ENCODE measurements at places on chromosomes 1 and 21. TPM values are rescaled to one million over a fixed set of nuclear protein-coding genes. Genes with fewer than 3 reads are reported as not detected.
A peak's percentile ranks its signal among the peaks of the same experiment; 100 is the strongest.

- H3K36me3 ChIP-seq: no peaks in the 10 kb centered on the region
- DNase-seq: no peak
- peak overlapping the region; percentile 50 for H3K27ac ChIP-seq
- no peak overlapping the region for H3K4me3 ChIP-seq
- no peaks in the 10 kb centered on the region for H3K27me3 ChIP-seq
These were observed 117.5 kb upstream of the HOOK1 start for GRCh38 chr1:59697150-59697800.

- no peaks in the 10 kb centered on the region for H3K36me3 ChIP-seq
- no peaks in the 10 kb centered on the region for H3K4me1 ChIP-seq
- H3K27ac ChIP-seq: no peak overlapping the region
- H3K27me3 ChIP-seq: peaks cover 68% of the 10 kb centered on the region
- no peak overlapping the region for H3K4me3 ChIP-seq
These were observed 60.7 kb upstream of the PAX7 start for GRCh38 chr1:18569811-18570545.

- DNase-seq: no peak
- H3K27ac ChIP-seq: no peak within 1 kb of the TSS
These were observed at the start of gene HHIPL2 for GRCh38 chr1:222547944-222548671. TSS of gene HHIPL2 (minus strand) at chr1:222548104. CDS start at chr1:222548044, 60 bp downstream.

DNA sequence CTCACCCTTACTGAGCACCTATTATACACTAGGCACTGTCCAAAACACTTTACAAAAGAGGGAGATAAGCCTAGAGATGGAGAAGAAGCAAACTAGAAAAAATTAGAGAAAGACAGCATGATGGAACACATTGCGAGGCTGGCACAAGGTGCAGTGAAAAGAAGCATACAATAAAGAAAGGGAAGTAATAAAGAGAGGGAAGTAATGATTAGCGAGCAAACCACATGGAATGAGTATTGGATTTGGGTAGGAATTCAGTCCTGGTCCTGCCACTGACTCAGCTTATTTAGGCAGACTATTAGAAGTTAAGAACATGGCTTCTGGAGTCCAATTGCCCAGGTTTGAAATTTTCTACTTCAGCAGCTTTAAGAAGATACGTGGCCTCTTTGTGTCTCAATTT, 32.6 kb upstream of the FNBP1L start:
- DNase-seq: no peak
- H3K27ac ChIP-seq: peak overlapping the region; percentile 59
- no peaks in the 10 kb centered on the region for H3K27me3 ChIP-seq
- H3K4me3 ChIP-seq: no peak overlapping the region

- H3K27ac ChIP-seq: peak overlapping the region; percentile 90
- H3K4me3 ChIP-seq: peak overlapping the region; percentile 87
- peaks cover 11% of the 10 kb centered on the region for H3K36me3 ChIP-seq
- no peak for DNase-seq
These were observed 605 bp upstream of the RABGGTB start for GRCh38 chr1:75785320-75785982.

DNA sequence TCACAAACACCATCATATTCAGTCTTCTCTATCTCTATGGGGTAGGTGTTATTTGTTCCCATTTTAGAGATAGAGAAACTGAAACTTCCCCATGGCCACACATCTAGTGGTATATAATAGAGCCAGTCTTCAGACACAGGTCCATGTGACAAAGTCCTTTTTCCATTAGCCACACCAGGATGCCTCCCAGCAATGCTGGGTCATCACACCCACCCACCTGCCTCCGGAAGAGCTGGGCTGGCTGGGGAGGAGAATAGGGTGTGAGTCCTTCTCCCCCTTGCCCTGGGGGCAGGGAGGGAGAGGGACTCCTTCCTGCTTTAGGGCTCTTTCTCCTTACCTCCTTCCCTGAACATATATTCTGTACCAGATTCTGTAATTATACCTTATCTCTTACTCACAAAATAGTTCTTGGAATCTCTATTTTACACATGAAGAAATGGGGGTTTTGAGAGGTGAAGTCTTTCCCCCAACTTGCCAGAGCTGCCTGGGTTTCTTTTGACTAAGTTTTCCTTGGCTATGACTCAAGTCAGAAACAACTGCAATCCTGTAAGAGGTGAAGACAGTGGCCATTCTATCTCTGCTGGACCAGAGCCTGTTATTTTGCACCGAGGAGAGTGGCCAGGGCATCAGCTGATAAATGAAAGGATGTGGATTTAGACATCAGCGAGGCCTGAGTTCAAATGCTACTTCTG, 30.0 kb downstream of the SOX13 start:
- H3K4me1 ChIP-seq: peaks cover 65% of the 10 kb centered on the region
- H3K27me3 ChIP-seq: no peaks in the 10 kb centered on the region
- no peaks in the 10 kb centered on the region for H3K36me3 ChIP-seq
- DNase-seq: no peak

- peak; percentile 87 for DNase-seq
- no peaks in the 10 kb centered on the region for H3K36me3 ChIP-seq
- peak within 1 kb of the TSS; percentile 94 for H3K4me3 ChIP-seq
- peaks cover 33% of the 10 kb centered on the region for H3K4me1 ChIP-seq
These were observed at the start of gene SNX7 for GRCh38 chr1:98661544-98662355. TSS of gene SNX7 (plus strand) at chr1:98661721. CDS start at chr1:98661732, 11 bp downstream.

- no peak overlapping the region for H3K27ac ChIP-seq
- H3K4me3 ChIP-seq: no peak overlapping the region
These were observed 16.3 kb upstream of the EPRS1 start for GRCh38 chr1:220062629-220063028.

- no peak overlapping the region for H3K27ac ChIP-seq
- H3K36me3 ChIP-seq: peaks cover 6% of the 10 kb centered on the region
- H3K4me1 ChIP-seq: peaks cover 21% of the 10 kb centered on the region
- DNase-seq: no peak
These were observed 76.0 kb downstream of the NRIP1 start for GRCh38 chr21:14988760-14989159.

DNA sequence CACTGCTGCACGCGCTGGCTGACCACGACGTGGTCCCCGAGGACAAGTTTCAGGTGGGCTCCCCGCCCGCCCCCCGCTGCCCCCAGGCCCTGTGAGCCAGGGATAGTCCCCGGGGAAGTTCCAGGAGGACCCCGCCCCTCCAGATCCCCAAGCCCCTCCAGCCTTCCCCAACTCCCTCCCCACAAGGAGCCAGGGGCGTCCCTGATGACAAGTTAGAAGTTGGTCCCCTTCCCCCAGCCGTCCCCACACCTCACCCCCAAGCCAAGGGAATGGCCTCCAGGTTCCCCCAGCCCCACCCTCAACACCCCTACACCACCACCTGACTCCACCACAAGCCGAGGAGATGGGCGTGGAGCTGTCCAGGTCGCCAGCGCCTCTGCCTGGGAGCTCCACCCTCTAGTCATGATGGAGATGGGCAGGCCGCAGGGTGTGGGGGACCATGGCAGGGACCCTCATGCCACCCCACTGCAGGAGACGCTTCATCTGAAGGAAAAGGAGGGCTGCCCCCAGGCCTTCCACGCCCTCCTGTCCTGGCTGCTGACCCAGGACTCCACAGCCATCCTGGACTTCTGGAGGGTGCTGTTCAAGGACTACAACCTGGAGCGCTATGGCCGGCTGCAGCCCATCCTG, 525 bp downstream of the AIRE start:
- H3K27ac ChIP-seq: no peak overlapping the region
- H3K27me3 ChIP-seq: peaks cover 38% of the 10 kb centered on the region
- H3K4me3 ChIP-seq: peak overlapping the region; percentile 54
- no peaks in the 10 kb centered on the region for H3K36me3 ChIP-seq
- peaks cover 8% of the 10 kb centered on the region for H3K4me1 ChIP-seq

- DNase-seq: no peak
- H3K4me3 ChIP-seq: no peak overlapping the region
- no peaks in the 10 kb centered on the region for H3K36me3 ChIP-seq
- H3K27me3 ChIP-seq: peaks cover 70% of the 10 kb centered on the region
- H3K4me1 ChIP-seq: peaks cover 16% of the 10 kb centered on the region
These were observed 8.5 kb upstream of the DENND2D start for GRCh38 chr1:111208921-111209320.

- H3K27me3 ChIP-seq: no peaks in the 10 kb centered on the region
- no peak for DNase-seq
- H3K36me3 ChIP-seq: no peaks in the 10 kb centered on the region
- no peak overlapping the region for H3K4me3 ChIP-seq
These were observed 510.4 kb upstream of the ZP4 start for GRCh38 chr1:238401144-238401543.

GRCh38 chr1:92096317-92096716, 16.2 kb downstream of the BTBD8 start:
- peaks cover 9% of the 10 kb centered on the region for H3K36me3 ChIP-seq
- no peak for DNase-seq
- no peaks in the 10 kb centered on the region for H3K27me3 ChIP-seq
- H3K4me1 ChIP-seq: no peaks in the 10 kb centered on the region
- no peak overlapping the region for H3K4me3 ChIP-seq

- peaks cover 54% of the 10 kb centered on the region for H3K4me1 ChIP-seq
- peak; percentile 62 for DNase-seq
- no peaks in the 10 kb centered on the region for H3K36me3 ChIP-seq
- no peaks in the 10 kb centered on the region for H3K27me3 ChIP-seq
- peak within 1 kb of the TSS; percentile 93 for H3K27ac ChIP-seq
These were observed at the start of gene ADAMTSL4 for GRCh38 chr1:150548632-150549495. TSS of gene ADAMTSL4 (plus strand) at chr1:150549408. CDS start at chr1:150552289, 2,881 bp downstream.

DNA sequence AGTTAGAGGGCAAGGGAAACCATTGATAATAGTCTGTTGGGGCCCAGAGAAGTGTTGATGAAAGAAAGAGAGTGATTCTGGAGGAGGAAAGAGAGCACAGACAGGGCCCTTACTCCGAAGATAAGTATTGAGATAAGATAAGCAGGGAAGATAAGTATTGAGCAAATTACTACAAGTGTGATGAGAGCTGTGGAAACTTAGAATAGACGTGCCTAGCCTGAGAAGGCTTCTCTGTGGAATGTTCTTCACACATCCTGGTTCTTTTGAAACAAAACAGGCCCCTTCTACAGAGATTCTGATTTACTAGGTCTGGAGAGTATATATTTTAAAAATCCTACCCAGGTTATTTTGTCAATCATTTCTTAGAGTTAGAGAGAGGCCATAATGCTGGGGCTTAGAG, 26.4 kb downstream of the FNBP1L start:
- DNase-seq: no peak
- H3K4me3 ChIP-seq: no peak overlapping the region

- no peaks in the 10 kb centered on the region for H3K27me3 ChIP-seq
- no peak for DNase-seq
- H3K36me3 ChIP-seq: no peaks in the 10 kb centered on the region
- peak overlapping the region; percentile 57 for H3K27ac ChIP-seq
These were observed 96.9 kb downstream of the ZNF644 start for GRCh38 chr1:90924982-90925381.

DNA sequence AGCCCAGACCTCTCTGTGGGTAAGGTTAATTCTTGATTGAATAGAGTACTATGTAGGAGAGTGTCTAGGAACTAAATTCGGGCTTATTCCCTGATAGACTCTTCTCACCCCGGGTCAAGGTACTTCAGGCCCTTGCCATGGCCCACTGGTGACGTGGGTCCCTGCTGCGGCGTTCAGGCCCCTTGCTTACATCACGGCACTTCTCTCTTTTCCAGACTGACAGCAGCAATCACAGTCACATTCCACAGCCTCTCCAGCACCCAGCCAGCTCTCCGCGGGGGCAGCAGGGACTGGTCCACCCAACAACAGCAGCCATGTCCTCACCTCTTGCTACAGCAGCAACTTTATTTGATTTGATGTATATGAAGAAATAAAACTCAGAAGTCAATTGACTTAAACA, 401.2 kb upstream of the VAMP3 start:
- no peaks in the 10 kb centered on the region for H3K36me3 ChIP-seq
- H3K27ac ChIP-seq: peak overlapping the region; percentile 85
- H3K4me1 ChIP-seq: peaks cover 50% of the 10 kb centered on the region
- no peaks in the 10 kb centered on the region for H3K27me3 ChIP-seq

GRCh38 chr1:93518516-93518915, 70.6 kb downstream of the FNBP1L start:
- H3K27me3 ChIP-seq: no peaks in the 10 kb centered on the region
- no peak overlapping the region for H3K4me3 ChIP-seq
- no peaks in the 10 kb centered on the region for H3K4me1 ChIP-seq
- H3K36me3 ChIP-seq: peaks cover 3% of the 10 kb centered on the region
- DNase-seq: no peak

DNA sequence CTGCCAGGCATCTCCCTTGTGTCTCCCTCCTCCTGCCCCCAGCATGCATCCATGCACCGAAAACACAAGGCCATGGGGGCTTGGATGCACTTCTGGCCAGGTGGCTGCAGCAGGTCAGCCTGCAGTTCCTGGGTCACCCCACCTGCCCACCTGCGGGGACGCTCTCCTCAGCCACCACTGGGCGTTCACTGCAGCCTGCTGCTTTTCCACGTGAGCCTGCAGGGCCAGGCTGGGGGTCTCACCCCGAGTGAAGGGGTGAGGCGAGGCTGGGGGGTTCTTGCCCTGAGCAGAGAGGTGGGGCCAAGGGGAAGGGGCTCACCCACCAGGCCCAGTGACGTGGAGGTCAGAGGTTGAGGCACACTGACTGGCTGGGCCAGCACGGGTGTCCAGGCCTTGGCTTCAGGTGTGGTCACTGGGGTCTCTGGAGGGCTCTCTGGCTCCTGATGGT, 64.6 kb downstream of the WNT9A start:
- no peak overlapping the region for H3K27ac ChIP-seq
- no peak overlapping the region for H3K4me3 ChIP-seq
- peaks cover 28% of the 10 kb centered on the region for H3K4me1 ChIP-seq
- no peak for DNase-seq
- no peaks in the 10 kb centered on the region for H3K36me3 ChIP-seq
- H3K27me3 ChIP-seq: peaks cover 24% of the 10 kb centered on the region

DNA sequence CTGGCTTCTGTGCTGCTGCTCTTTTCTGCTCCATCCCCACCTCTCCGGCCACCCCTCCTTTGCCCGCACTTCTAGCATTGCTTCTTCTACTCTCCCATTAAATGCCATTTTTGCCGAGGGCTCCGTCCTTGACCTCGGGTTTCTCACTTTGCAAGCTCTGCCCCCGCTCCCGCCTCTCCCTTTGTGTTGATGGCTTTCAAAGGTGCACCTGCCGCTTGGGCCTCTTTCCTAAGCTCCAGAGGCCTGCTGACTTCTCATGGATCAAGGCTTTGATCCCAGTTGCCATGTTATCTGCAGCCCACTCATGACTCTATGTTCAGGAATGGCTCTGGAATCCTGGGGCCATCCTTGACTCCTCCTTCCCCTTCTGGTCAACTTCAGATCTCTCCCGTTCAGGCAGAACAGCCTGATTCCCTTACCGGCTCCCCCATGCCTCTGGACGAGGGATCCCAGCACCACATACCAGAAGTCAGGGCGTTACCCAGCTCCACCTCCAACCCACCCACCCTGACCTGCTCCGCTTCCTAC, 54.3 kb downstream of the TLR5 start:
- H3K27ac ChIP-seq: no peak overlapping the region
- H3K4me3 ChIP-seq: no peak overlapping the region
- H3K36me3 ChIP-seq: no peaks in the 10 kb centered on the region
- no peak for DNase-seq

- peaks cover 45% of the 10 kb centered on the region for H3K4me1 ChIP-seq
- H3K27ac ChIP-seq: peak overlapping the region; percentile 91
- H3K36me3 ChIP-seq: peaks cover 32% of the 10 kb centered on the region
- no peaks in the 10 kb centered on the region for H3K27me3 ChIP-seq
- DNase-seq: no peak
- peak overlapping the region; percentile 56 for H3K4me3 ChIP-seq
These were observed 12.2 kb downstream of the PLEKHO1 start for GRCh38 chr1:150161747-150162581.

- peaks cover 24% of the 10 kb centered on the region for H3K4me1 ChIP-seq
- peaks cover 16% of the 10 kb centered on the region for H3K27me3 ChIP-seq
- no peaks in the 10 kb centered on the region for H3K36me3 ChIP-seq
These were observed 50.9 kb upstream of the TRABD2B start for GRCh38 chr1:48048064-48048463.

SERPINC1 gene
- total RNA-seq: not detected

ESPN gene
- total RNA-seq: 0.41 TPM

RHOU gene
- 5.1 TPM for total RNA-seq

GUCA2A gene
- total RNA-seq: not detected

KIF26B gene
- 3.5 TPM for total RNA-seq

PIK3C2B gene
- total RNA-seq: 18.5 TPM

IFNLR1 gene
- 2.0 TPM for total RNA-seq

GBP7 gene
- 0.11 TPM for total RNA-seq

KRTAP19-3 gene
- not detected for total RNA-seq

NUF2 gene
- total RNA-seq: 1.0 TPM

HRNR gene
- total RNA-seq: not detected
